ENCODE measurements at places on chromosomes 3 and 15.

DNA sequence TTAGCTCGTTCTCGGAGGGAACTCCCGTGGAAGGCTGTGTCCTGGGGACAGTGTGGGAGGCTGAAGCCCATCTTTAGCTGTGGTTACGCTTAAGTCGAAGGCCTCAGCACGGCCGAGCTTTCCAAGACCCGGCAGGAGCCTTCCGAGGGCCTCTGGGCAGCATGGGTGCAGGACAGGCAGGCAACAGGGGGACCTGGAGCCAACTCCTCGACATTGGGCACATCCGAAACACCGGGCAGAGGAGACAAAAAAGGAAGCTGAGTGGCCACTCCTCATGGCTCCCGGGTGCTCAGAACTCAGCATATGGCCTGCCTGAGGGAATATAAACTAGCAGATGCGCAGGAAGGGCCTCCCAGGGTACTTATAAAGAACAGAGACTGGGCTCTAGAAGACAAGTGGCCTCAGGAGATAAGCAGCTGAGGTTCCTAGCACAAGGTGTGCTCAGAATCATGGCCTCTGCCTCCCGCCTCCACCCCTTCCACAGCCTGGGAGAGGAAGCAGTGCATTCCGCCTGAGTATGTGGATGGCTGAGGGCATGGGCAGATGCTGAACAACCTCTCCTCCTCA lies 34.1 kb downstream of the ABTB1 start:
- no peak for DNase-seq

DNA sequence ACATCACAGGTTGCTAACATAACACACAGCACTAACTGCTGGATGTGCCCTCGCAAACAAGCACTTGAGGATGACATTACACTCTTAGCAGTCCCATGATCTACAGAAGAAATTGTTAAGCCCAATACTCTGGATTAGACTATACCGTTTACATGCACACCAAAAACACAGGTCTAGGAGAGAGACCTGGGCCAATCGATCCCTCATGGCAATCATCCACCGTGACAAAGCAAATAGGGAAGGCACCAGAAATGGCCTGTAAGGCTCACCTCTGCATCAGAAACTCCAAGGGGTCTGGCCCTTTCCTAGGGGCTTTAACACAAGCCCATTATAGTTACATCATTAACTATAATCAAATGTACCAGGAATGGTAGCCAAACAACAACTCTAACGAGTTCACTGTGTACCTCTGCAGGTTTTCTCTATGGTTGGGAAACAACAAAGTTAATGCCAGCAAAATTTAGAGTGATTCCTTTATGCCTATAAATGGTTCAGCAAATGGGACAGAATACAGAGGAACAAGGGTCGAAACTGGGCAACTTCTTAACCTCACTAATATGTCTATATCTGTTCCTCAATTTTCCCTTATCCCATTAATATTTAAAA lies 18.5 kb downstream of the TRANK1 start:
- no peak for DNase-seq

DNA sequence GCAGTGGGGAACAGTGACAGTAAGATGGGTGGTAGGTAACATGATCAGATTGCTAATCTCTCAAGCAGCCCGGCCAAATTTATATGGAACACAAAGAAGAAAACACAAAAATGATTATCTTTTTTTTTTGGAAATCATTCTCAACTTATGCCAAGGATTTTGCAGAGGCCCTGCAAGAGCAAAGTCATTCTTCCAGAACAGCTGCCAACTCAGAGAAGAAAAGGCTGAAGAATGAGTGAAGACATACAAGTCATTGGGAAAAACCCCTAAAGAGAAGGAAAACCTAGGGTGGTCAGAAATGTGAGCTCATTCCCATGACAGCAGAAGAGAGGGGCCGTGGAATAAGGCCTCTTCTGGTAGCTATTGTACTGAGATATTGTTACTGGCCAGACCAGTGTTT lies 246.7 kb downstream of the SHOX2 start:
- no peak for DNase-seq

DNA sequence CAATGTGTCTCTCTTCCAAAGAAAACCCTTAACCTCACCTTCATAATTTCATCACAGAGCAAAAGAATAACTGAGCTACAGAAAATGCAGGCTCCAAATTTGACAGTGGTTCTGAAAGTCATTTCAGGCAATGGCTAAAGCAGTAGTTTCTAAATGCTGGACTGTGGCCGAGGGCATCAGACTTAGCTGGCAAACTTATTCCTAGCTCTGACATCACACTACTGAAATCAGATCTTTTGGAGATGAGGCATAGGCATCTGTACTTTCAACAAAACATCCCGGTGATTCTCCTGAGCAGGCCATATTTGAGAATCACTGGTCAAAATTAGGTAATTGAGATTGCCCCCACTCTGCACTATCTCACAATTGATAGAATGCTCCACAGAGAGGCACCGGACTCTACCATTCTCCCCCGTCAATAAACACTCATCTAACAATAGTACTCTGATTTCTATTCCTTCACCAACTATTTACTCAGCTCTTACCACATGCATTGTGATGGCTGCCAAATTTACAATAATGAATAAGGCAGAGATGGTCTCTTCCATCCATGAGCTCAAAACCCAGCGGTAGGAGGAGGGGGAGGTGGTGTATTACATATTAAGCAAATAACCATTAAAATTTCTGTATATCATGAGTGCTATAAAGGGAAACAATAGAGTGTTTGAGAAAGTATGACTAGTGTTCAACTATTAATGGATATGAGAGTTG lies 57.3 kb upstream of the SPRED1 start:
- no peak for DNase-seq

GRCh38 chr3:102449341-102449740 lies 14.5 kb downstream of the ZPLD1 start:
- DNase-seq = no peak

GRCh38 chr3:78337801-78338211 lies 1297.9 kb downstream of the ROBO2 start:
- no peak for DNase-seq

GRCh38 chr3:31802981-31803740 lies 177.9 kb downstream of the OSBPL10 start:
- DNase-seq = no peak

- DNase-seq = no peak
These were observed 126.4 kb downstream of the OXSM start for GRCh38 chr3:25916321-25916720.
